ENCODE measurements at places on chromosomes 3 and 15.
A peak's percentile ranks its signal among the peaks of the same experiment; 100 is the strongest.

- peak; percentile 61 for DNase-seq
Measured at GRCh38 chr3:58640700-58641372, 25.7 kb downstream of the FAM3D start.

DNA sequence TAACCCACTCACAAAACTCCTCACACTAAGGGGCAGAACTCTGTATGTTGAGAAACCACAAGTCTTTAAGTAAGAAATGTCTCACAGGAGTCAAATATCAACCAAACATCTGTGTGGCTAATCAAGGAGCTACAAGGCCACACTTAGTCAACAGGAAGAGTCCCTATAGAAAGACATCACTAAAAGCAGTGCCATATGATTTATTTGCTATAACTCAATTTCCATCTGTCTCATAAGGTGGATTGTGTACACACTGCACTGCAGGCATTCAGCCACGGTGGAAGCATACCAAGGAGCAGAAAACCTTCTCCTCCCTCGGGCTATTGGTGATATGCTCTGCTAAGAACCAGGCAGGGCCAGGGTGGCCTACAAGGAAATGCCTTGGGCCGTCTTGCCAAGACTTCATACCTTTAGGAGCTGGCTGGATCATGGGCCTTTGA is 197.6 kb upstream of the CFAP20DC start:
- peak; percentile 77 for DNase-seq

DNA sequence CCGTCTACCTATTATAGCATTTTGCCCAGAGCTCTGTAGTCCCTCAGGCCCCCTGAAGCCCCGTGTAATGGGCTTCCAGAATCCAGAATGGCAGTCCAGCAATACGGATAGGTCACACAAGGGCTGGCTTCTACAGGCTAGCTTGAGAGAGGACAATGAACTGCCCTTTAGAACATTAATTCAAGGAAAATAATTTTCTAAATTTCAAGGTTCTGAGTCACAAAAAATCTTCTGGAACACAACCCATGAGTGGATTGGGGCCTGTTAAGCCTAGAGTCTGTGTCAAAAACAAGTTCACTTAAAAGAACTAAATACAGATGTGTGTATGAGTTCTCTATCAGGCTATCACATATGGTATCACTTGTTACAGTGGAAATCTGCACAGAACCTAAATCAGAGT is 28.8 kb downstream of the DCP1A start:
- DNase-seq = peak; percentile 19

DNA sequence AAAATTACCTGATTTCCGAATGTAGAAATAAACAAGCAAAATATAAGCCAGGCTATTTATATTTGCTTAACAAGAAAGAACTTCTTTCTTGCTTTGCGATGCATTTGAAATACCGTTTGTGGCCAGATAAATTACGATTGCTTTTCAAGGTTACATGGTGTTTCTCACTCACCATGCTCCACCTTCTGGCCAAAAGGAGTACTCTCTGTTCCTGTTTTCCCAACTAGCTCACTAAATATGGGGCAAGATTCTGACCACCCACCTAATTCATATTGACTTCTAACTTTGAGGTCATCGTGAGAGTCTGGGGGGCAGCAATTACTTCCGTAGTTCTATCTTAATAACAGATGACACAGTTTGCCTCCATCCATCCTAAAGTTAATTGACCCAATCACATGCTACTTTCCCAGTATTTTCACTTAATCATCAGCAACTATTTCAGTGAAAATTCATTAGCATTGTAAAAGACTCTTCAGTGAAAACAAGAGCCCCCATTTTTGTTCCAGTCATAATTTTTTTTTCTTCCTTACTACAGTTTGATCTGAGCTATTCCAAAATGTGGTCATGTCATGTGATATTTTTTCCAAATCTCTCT is 25.9 kb downstream of the ACP3 start:
- DNase-seq = peak; percentile 59

DNA sequence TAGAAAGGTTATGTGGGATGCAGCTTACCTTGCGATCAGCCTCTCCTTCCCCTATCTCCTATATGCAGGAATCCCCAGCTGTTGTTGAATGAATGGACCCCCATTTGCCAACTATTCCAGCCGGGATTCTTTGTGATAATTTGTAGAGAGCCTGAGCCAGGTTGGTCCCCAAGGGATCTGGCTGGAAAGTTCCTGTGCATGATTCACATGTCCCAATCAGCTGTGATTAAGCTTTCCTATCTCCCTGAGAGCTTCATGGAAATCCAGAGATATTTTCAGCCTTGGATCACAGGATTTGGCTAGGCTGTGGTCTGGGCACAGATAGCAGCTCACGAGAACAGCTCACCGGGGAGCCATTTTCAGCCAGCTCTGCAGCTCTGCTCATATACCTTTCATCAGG is 76.7 kb downstream of the ARNT2 start:
- DNase-seq = peak; percentile 91

GRCh38 chr15:73767806-73768501 is 14.8 kb upstream of the INSYN1 start:
- no peak for DNase-seq

DNA sequence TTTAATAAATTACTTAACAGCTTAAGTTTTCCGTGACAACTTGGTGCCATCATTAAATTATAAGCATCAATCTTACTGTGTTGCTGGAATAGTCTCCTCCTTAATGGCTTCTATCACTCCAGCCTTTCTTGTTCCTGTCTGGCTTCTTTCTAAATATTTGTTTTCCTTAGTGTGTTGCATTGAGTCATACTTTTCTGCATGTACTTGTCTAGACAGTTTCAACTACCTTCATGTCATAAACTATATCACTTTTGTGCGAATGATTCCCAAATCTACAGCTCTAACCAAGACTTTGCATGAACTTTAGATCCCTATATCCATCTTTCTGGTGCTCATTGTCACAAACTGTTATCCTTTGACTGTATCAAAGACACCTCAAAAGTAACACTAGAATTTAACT is 78.4 kb downstream of the AKAP13 start:
- DNase-seq = no peak

- no peak for DNase-seq
Measured at GRCh38 chr15:100247228-100248225, 94.2 kb downstream of the ADAMTS17 start.

DNA sequence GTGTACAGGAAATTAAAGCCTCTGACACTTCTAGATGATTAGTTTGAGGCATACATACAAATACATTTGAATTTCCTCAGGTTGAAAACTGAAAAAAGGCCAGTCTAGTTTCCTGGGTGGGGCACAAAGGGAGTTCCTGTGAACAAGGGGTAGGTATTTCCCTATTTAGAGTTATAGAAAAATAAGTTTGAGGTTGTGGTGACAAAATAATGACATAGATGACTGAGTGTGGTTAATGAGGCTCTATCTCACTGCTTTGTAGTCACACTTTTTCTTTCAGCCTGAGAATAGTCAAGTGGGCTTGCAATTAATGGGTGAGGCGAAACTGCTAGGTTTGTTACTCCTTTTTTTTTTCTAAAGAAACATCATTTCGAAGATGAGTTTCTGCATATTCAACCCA is 4.3 kb downstream of the SLCO3A1 start:
- DNase-seq = no peak

GRCh38 chr15:89855948-89856347 is 37.8 kb downstream of the AP3S2 start:
- DNase-seq = no peak

- DNase-seq = no peak
Measured at GRCh38 chr15:74229686-74230085, 6.4 kb upstream of the CCDC33 start.

- DNase-seq = peak; percentile 61
Measured at GRCh38 chr3:120174811-120175539, 80.7 kb upstream of the GSK3B start.

DNA sequence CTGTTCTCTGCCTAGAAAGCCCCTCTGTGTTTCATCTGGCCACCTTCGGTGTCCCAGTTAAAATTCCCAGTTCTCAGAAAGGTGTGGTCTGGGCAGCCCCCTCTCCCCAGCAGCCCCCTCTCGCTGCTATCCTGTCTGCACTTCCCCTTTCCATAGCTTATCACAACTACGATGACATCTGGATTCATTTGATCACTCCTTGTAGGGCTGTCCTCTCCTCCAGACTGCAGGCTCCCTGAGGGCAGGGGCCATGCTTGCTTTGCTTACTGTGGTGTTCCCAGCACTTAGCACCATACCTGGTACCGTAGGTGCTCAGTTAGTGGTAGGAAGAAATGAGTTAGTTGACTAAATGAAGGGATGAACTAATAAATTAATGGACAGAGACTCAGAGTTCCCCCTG is 26.3 kb upstream of the GOLGA6C start:
- no peak for DNase-seq

GRCh38 chr3:159130108-159130507 is 328.3 kb downstream of the MFSD1 start:
- DNase-seq = no peak

GRCh38 chr15:50067254-50067653 is 51.8 kb downstream of the ATP8B4 start:
- DNase-seq = no peak

DNA sequence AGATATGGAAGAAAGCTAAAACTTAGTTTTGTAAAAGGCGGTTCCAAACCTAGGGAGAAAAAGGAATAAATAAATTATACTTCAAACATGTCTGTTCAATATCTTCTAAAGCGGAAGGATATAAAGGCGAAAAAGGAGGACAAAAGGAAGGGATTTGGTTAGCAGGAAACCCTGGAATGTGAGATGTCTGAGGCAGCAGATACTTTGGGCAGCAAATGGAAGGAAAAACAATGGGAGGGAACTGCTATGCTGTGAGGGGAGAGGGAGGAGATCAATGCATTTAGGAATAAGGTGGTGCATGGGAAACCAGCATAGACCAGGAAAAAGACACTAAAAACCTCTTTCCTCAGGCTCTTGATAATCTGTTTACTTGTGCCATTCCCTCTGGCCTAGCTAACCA is 120.8 kb downstream of the DNAH12 start:
- no peak for DNase-seq

DNA sequence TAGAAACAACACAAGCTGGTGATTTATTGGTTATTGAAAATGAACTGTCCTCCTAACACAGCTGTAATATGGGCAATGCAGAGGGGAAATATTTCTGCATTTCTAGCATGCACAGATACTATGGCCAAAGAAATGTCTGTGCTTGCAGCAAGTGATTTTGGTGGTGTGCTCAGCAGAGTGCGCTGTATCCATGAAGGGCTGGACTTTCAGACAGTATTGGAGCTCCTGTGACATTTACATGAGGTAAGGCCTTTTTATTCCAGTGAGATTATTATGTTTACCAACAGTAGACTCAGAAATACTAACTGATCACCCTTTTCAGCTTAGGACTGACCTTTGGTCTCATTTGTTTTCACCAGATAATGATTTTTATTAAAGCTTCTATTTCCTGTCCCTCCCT is 1302.6 kb upstream of the EPHA6 start:
- no peak for DNase-seq

DNA sequence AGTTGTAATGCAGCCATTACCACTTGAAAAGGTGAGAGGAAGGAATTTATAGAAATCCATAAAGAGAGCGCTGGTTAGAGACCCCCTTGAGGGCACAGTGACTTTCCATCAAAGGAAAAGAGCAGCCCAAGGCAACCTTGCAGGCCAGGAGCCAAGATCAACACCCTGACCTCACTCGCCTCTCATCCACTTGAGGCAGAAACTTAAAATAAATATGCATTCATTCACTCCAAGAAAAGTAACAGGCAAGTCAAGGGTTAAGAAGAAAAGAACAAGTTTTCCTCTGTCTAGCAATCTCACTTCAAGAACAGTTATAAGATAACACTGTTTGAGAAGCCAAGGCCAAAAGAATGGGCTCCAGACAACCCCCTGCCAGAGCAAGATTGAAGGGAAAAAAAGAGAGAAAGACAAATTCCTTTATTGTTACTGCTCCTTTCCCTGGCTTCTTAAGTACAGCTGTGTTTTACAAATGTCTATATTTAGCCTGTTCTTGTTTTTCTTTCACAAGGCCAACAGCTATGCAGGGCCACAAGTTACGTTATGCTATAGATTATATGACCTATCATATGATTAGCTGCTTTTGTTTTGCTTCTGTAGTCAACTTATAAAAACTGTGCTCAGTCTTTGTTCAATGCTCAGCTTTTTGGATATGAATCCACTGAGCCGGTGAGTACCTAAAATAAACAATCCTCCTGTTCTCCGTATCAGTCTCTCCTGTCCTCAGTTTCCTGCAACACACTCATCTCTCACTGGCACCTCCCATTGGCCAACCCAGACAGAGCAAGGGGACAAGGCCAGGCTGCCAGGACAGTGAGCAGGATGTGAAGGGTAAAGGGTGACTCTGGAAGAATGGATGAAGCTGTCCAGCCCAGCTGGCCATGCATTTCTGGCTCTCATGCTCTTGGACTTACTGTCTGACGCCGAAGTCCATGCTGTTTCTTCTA is 15.8 kb upstream of the SSUH2 start:
- peak; percentile 16 for DNase-seq

DNA sequence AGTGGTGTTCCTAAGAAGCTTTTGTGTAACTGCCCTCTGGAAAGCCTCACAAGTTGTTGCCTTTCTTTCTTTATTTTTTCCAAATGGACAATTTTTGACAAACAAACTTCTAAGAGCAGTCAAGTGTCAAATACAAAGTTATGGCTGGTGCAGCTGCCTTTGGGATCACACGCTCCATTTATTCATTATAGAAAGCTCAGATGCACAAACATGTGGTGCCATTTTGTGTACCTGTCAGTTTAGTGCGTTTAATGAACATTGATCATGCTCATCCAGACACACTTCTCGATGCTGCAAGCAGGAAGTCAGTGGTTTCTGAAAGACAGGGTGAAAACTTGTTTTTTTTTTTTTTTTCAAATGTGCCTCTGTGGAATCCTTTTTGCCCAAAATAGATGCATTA is 324.5 kb downstream of the CNTN4 start:
- DNase-seq = no peak

- DNase-seq = no peak
Measured at GRCh38 chr15:41550066-41550775, 6.2 kb upstream of the RPAP1 start.

GRCh38 chr3:172647080-172647479 is 63.8 kb downstream of the NCEH1 start:
- DNase-seq = no peak

- no peak for DNase-seq
Measured at GRCh38 chr15:74235962-74236361, at the start of gene CCDC33. TSS of gene CCDC33 (plus strand) at chr15:74236326. CDS start at chr15:74236720, 394 bp downstream.

GRCh38 chr3:191263365-191263764 is 64.3 kb downstream of the OSTN start:
- no peak for DNase-seq

- peak; percentile 79 for DNase-seq
Measured at GRCh38 chr15:50854601-50855490, 53.6 kb upstream of the AP4E1 start.
